ENCODE measurements at places on chromosomes 12 and 14. TPM values are rescaled to one million over a fixed set of nuclear protein-coding genes. Genes with fewer than 3 reads are reported as not detected.

The CCDC92 gene
- 13.0 TPM for total RNA-seq

The KCNH5 gene
- total RNA-seq = 0.07 TPM

The CLEC14A gene
- total RNA-seq = 0.33 TPM

The CLIP1 gene
- total RNA-seq = 63.5 TPM

The GUCY2C gene
- total RNA-seq = not detected

The GALNT8 gene
- not detected for total RNA-seq

The POTEM gene
- total RNA-seq = not detected

The SPTB gene
- 0.13 TPM for total RNA-seq

All from smooth muscle cell of the pulmonary artery (primary cell).